ENCODE measurements at places on chromosomes 6 and 20.

- no peak for DNase-seq
Measured at GRCh38 chr6:136728033-136728939, 64.0 kb downstream of the MAP3K5 start.

DNA sequence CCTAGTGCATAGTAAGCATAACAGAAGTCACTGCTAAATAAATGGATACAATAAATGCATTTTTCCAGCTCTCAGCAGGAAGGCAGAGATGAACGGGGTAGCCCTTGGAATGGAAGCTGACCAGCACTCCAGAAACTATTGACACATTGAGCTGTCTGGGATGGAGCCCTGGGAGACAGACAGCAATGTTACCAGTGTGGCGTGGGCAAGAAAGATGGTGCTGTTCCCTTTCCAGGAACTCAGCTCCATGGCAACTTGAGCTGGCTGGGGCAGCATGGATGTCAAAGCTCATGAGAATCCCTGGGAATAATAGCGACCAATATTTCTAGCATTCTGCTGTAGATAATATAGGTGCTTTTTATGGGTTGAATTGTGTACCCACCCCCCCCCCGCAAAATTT, 104.3 kb upstream of the PTPRT start:
- DNase-seq, result no peak

GRCh38 chr6:138772596-138773176, 883 bp upstream of the CCDC28A start:
- DNase-seq, result no peak

GRCh38 chr6:112296122-112296521, 41.8 kb upstream of the LAMA4 start:
- DNase-seq, result no peak

DNA sequence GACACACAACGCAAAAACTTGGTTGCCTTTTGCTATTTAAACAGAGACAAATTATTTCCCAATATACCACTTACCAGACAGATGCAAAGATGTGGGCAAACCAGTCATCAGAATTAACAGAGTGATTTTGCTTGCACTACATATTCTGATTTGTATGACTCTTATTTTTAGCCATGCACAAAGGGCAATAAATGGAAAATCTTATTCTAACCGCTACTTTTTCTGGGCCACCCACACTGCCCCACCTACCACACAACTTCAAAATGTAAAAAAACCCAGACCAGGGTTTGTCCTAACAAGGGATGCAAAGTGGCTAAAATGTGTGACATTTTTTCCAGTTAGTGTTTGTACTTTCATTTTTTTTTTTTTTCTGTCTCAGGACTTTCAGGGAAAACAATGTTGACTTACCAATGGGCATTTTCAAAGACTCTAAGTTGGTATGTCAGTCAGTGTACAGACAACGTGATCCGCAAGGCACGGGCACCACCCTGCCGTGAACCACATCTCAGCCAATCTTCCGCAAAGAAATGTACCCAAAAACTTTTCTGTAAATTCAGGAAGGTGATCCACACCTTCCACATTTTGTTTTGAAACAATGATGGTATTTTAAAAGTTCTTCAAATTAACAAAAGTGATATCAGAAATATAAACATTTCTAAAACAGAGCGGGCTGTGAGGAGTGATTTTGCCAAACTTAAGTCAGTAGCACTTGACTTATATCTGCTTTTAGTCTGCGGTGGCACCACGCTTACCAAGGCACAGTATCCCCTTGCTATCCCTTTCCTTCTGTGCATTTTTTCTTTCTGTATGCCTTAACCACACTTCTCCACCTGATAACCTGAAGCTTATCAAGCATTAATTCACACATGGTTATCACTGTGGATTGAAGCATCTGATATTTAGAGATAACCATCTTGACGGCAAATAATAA, 185.6 kb downstream of the GJA10 start:
- DNase-seq, result no peak

- DNase-seq, result no peak
Measured at GRCh38 chr20:38950254-38950653, 11.9 kb upstream of the DHX35 start.

DNA sequence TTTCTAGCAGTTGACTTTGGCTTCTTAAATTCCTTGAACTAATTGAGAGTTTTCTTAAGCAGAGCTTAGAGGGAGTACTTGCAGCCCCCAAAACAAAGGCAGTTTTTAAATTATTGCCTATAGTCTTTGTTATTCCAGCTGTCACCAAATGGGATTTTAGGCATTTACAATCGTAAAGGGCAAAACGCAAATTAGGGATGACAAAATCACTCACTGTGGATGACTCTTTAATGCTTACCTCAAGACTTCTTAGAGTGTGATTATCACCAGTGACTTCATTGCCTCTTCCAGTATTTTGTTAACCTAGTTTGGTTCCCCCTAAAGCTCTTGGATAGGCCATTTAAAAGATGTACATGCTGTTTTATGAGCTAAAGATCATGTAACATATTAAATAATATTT, 126.8 kb downstream of the LRRC1 start:
- no peak for DNase-seq

DNA sequence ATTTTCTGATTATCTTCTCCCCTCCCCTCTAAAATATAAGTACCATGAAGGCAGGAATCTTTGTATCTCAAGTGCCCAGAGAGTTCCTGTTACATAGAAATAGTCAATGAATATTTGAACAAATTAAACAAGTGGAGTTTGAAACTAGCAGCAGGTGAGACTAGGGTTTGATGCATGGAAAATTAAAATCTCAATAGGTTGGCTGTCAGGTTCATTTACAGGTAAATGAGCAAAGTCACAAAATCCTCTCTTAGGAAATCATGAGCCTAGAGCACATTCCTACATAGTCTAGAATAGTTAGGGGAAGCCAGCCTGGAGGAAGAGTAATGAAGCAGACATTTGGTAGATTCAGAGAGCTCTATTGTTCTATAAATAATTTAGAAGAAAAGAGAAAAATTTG, 140.4 kb downstream of the HS3ST5 start:
- DNase-seq, result no peak

DNA sequence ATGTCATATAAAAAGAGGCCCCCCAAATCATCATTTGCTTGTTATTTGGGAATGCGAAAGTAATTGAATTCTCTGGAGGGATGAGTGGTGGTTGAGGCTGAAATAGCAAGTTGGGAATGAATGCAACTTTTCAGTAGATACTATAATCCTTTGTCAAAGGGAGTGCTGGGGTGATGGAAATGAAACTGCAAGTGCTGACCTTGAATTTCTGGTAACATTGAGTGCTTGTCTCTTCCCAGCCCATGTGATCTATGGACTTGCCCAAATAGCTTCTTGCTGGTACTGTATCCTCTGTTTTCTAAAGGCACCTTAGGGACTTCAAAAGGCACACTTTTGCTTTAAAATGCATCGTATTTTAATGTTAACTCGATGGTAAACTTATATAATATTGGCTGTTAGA, 14.8 kb downstream of the PAQR8 start:
- no peak for DNase-seq

- DNase-seq, result no peak
Measured at GRCh38 chr6:42569102-42570028, 5.5 kb downstream of the UBR2 start.

- DNase-seq, result no peak
Measured at GRCh38 chr20:57161478-57162361, 104.7 kb downstream of the BMP7 start.

DNA sequence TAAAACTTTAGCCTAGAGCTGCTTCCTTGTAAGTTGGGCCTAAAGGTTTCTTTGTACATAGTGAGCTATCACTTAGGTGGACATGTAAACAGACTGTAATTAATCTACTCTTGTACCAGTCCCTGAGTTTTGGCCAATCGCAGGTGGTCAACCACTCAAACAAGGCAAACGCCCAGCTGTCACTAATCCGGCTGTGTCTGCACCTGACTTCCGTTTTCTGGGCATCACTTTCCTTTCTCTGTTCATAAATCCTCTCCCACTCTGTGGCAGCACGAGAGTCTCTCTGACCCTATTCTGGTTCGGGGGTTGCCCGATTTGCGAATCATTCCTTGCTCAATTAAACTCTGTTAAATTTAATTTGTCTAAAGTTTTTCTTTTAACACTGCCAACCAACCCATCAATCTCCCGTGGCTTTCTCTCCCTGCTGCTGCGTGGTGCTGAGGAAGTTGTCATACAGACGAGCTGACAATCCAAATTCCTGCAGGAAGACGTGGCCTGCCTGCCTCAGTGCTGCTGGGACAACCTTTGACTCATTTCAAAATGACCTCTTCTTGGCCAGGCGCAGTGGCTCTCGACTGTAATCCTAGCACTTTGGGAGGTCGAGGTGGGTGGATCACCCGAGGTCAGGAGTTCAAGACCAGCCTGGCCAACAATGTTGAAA, 206.3 kb downstream of the QKI start:
- no peak for DNase-seq

- no peak for DNase-seq
Measured at GRCh38 chr6:42125663-42126062, 16.8 kb downstream of the C6orf132 start.

- no peak for DNase-seq
Measured at GRCh38 chr6:31736021-31736767, at the start of gene CLIC1. Gene CLIC1, minus strand, starts transcription at chr6:31736530. Its CDS starts 230 bp downstream, at chr6:31736300.

- DNase-seq, result no peak
Measured at GRCh38 chr6:149906405-149906804, 8.5 kb upstream of the RAET1E start.

DNA sequence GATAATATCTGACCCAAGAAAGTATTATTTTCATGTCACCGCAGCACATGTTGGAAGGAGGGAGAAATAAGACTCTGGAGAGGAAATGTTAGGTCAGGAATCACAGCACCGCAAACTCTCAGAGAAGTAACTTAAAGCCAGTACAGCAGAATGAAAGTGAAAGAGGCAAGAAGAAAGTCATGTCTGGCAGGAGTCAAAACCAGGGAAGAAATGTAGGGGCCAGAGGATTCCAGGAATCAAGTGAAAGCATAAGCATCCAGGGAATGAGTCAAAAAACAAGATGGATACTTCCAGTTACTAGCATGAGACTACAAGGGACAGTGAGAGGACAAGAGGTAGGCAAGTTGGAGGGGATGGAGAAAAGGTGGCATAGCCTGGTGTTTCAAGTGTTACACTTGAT, 80.4 kb downstream of the AK9 start:
- no peak for DNase-seq

DNA sequence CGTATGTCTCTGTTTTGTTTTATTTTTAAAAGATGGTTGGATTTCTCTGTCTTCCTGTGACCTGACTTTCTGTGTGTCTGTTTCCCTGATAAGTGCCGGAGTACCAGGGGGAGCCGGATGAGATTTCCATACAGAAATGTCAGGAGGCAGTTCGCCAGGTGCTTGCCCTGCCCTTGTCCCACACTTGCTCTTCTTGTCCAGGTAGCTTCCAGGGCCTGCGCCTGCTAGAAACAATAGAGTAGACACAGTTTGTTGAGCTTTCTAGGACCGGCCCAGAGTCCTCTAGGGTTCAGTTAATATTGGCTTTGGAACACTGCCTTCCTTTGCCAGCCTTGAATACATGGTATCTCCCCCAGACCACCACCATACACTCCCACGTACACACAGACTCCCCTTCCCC, 3.9 kb downstream of the ITPA start:
- DNase-seq, result no peak

DNA sequence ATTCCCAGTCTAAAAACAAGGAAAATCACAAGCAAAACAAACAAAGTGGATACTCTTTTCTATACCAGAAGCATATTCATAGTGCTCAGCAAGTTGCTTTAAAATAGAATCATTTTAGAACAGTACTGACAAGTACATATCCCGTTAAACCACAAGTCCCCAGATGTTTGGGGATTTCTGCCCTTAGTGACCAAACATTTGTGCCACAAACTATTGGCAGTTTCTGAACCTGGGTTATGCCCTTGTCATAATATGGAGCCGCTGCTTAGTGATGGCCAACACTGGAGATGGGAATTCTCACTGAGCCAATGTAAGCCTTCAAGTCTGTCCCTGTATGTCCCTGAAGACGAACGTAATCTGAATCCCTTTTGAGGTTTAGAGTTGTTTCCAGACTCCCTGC, 436.7 kb upstream of the JAG1 start:
- no peak for DNase-seq

- DNase-seq, result no peak
Measured at GRCh38 chr6:136783495-136784270, 8.6 kb downstream of the MAP3K5 start.

- no peak for DNase-seq
Measured at GRCh38 chr6:12115492-12115891, 103.4 kb downstream of the HIVEP1 start.

DNA sequence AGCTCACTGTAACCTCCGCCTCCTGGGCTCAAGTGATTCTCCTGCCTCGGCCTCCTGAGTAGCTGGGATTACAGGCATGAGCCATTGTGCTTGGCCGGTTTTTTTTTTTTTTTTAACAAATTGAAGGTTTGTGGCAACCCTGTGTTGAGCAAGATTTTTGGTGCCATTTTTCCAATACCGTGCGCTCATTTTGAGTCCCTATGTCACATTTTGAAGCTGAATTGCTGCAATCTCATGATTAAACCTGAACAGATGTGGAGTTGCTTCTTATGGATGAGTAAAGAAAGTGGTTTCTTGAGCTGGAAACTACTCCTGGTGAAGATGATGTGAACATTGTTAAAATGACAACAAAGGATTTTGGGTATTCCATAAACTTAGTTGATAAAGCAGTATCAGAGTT, 16.6 kb downstream of the SASH1 start:
- no peak for DNase-seq

DNA sequence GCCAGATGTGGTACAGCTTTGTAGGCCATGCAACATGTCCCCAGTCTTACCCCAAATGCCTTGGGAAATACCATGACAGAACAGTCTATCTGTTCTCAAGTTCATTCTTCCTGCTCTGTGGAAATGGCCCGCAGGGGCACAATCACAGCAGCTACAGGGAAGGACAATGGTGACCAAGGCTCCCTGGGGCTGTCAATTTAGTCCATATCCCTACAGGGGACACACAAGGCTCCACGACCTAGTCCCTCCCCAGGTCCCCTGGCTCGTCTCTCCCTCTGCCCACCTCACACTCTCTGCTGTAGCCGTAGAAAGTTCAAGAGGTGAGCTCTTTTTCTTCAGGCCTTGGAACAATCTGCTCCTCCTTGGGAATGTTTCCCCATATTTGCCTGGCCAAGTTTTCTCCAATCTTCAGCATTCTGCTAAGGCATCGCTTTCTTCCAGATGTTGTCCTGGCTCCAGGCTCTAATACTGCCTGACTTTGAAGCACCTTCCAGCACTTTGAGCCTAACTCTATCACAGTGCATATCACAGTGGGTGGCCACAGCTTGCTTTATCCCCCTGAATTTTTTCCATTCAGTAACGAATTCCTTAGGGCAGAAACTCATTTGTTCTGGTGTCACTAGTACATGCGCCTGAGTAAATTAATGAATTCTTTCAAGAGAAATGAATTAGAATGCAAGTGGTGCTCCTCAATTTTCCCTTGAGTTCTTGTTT, 92.6 kb downstream of the MAP3K7 start:
- DNase-seq, result no peak
